A549 treated with DMSO at 1 μM for 4 hours (cell line): ENCODE measurements at places on chromosomes 3 and 15. TPM values are rescaled to one million over a fixed set of nuclear protein-coding genes. Genes with fewer than 3 reads are reported as not detected.

PCSK6 gene
- 10.9 to 12.5 TPM (median 11.9 TPM) in 5 replicates for total RNA-seq

CCDC39 gene
- total RNA-seq: 0.13 TPM in 1 of 5 replicates, not detected in the others

AGBL1 gene
- not detected in 5 replicates for total RNA-seq

PAK2 gene
- total RNA-seq: 32.4 to 46.2 TPM (median 40.8 TPM) in 5 replicates

CPLX3 gene
- total RNA-seq: 0.06 TPM in 1 of 5 replicates, not detected in the others

MKRN3 gene
- total RNA-seq: 2.2 to 3.6 TPM (median 2.8 TPM) in 5 replicates

CATSPER2 gene
- 0.36 to 1.9 TPM (median 0.69 TPM) in 5 replicates for total RNA-seq

SNTN gene
- not detected in 5 replicates for total RNA-seq

SLC2A2 gene
- not detected in 5 replicates for total RNA-seq

CHL1 gene
- 0.02 TPM in 1 of 5 replicates, not detected in the others for total RNA-seq

C3orf62 gene
- total RNA-seq: 1.8 to 2.5 TPM (median 2.0 TPM) in 5 replicates

PDIA5 gene
- total RNA-seq: 22.1 to 26.3 TPM (median 24.2 TPM) in 5 replicates

CISH gene
- 0.48 to 0.75 TPM (median 0.70 TPM) in 5 replicates for total RNA-seq

CMTM8 gene
- 4.6 to 11.2 TPM (median 9.9 TPM) in 5 replicates for total RNA-seq

TAGLN3 gene
- not detected in 5 replicates for total RNA-seq

CAMK2N2 gene
- total RNA-seq: 0.90 to 1.7 TPM (median 1.1 TPM) in 5 replicates

UTS2B gene
- 0.10 to 0.14 TPM in 2 of 5 replicates, not detected in the others for total RNA-seq

C15orf39 gene
- total RNA-seq: 26.7 to 33.3 TPM (median 29.1 TPM) in 5 replicates

ARHGEF26 gene
- total RNA-seq: 6.3 to 7.8 TPM (median 7.0 TPM) in 5 replicates

CHRM5 gene
- 0.05 TPM in 1 of 5 replicates, not detected in the others for total RNA-seq

B3GNT5 gene
- 14.2 to 21.4 TPM (median 17.6 TPM) in 5 replicates for total RNA-seq
